ENCODE measurements at places on chromosomes 2 and 18.

- DNase-seq, result no peak
These were observed 328.3 kb downstream of the LRATD1 start for GRCh38 chr2:14960686-14961324.

DNA sequence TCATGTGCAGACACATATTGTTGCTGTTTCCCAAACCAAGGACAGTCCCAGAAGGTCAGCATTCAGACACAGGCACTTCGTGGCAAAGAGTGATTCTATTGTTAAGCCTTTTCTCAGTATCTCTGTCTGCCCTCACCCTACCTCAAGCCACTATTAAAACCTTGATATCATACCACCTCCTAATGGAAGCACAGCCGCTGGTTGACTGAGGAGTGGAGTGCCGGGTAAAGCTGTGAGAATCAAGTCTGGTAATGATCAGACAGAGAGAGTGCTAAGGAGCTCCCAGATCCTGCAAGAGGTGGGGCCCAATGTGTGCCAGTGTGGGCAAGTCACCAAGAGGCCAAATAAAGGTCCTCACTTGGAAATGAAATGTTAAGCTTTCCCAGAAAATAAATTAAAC lies 819.5 kb downstream of the BCL11A start:
- DNase-seq, result no peak

DNA sequence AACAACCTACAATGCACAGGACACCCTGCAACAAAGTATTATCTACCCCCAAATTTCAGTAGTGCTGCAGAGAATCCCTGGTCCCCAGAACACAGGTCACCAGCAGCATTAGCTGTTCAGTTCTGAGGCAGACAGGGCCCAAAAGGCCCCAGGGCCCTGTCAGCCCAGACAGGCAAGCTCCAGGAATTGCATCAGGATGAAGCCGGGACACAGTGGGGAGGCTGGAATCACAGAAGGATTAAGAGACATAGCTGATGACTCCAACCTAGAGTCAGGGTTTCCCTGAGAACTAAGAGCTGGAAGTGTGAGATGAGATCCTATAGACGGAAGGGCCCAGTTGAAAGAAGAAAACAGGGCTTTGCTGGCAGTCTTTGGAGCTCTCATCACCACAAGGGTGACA lies 148.1 kb downstream of the GALNT14 start:
- no peak for DNase-seq

DNA sequence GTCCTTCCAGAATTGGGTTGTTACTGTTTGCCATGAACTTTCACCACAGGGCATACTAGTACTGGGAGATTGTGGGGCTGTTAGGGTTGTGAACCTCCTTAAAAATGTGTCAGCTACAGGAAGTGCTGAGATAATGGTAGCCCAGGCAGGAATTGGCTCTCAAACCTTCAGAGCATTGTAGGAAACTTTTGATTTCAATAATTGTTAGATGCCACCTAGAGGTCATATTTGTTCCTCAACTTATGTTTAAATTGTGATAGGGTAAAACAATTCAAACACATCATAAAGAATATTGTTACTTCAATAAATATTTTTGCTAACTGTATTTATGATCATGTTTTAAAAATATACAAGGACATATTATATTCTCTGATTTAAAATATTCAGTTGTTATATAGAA lies 594.6 kb downstream of the ADCYAP1 start:
- DNase-seq, result no peak

GRCh38 chr2:108182489-108182888 lies 57.3 kb upstream of the SULT1C3 start:
- no peak for DNase-seq

- no peak for DNase-seq
These were observed 68.3 kb downstream of the REV1 start for GRCh38 chr2:99421469-99421868.

DNA sequence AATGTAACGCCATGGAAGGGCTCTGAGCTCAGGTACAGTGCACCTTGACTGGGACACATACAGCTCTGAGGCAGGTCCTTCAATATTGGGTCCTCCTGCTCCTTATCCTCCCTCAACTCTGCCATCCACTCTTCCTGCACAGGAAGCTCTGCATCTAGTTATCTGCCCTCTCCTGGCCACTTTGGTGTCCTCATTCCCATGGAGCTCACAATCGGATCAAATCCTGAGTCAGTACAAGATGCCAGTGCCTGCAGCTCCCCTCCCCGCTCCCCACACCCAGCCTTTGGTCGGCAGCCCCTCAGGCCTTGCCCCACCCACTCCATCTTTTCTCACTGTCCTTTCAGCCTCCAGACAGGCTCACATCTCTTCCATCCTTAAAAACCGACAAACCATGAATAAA lies 58.0 kb downstream of the LRRFIP1 start:
- no peak for DNase-seq

DNA sequence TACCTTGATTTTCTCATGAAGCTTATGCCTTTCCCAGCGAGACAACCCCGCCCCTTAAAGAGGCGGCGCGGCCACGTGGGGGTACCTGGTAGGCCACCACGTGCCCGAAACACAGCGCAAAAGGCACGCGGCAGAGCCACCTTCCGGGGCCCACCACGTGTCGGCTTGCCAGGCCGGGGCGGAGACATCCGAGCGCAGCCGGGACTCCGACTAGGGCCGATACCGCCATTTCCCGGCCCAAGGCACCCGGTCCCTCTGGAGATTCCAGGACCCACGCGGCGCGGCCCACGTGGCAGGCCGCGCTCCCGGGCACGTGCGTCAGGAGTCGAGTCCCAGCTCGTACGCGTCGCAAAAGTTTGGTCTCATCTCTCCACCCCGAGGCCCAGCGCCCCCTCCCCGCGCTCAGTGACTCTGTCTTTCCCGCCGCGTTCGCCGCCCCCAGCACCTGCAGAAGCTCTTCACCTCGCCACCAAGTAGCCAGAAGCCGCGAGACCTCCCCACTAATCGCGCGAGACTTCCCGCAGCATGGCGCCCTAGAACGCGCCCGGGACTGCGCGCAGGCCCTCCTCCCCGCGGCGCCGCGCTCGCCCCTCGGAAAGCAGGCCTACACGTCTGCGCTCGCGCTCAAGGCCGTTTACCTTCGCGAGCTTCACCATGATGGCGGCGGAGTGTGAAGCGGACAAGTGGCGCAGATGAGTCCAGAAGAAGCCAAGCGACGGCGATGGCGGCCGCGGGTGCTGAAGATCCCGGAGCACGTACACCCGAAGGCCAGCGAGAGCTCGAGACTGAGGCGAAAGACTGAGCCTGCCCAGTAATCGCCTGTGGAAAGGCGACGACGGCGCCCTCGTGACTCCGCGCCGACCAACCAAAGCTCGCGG lies at the start of gene NCL:
Gene NCL (minus strand): TSS at position 787 of the 878 bp plus-strand sequence. CDS start 131 bp downstream, at position 656.
- DNase-seq, result peak; percentile 88

GRCh38 chr2:85523062-85523902 lies 15.7 kb upstream of the MAT2A start:
- DNase-seq, result no peak

- DNase-seq, result no peak
These were observed 55.9 kb downstream of the CDCA7 start for GRCh38 chr2:173410579-173410978.

DNA sequence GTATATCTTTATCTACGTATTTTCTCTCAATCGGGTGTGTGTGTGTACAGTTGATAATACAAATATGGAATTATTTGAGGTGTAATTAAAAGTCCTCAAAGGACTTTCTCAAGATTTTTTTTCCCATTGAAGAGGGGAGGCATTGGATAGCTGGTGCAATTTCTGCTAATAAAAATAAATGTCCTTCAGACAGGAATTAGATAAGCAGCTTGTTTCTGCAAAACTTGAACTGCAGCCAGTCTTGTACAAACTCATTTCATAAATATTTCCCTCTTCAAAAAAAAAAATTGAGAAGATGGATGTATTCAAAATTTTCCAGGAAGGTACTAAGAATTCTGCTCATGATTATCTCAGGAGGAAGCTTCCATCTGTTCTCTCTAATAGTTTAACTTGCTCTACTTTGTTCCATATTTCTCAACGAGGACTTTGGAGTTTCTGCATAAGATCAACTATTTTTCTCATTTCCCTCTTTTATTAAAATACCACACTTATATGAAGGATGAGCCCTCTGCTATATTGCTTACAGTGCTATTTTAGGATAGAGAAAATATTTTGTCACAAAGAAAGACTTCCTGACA lies 33.0 kb upstream of the GLS start:
- DNase-seq, result no peak

- no peak for DNase-seq
These were observed 5.3 kb upstream of the IL18R1 start for GRCh38 chr2:102350137-102350793.

GRCh38 chr18:62183578-62184195 lies 3.2 kb downstream of the PIGN start:
- peak; percentile 74 for DNase-seq

GRCh38 chr18:8020132-8020846 lies 453.2 kb downstream of the PTPRM start:
- DNase-seq, result no peak

DNA sequence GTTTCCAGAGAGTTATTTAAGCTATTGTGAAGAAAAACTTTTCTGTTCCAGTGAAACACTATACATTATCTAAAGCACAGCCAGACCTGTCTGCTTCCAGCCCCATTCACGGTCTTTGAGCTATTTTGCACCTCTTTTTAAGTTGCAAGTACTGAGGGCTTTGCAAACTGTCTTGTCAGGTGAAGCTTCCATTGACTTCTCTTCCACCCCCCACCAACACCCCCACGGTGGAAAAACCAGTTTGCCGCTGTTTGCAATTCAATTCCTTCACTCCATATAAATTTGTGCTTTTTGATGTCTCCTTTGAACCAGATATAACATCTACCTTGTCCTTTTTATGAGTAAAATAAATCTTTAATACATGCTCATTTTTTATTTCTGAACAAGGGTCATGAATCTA lies 15.7 kb downstream of the B3GNT7 start:
- no peak for DNase-seq

DNA sequence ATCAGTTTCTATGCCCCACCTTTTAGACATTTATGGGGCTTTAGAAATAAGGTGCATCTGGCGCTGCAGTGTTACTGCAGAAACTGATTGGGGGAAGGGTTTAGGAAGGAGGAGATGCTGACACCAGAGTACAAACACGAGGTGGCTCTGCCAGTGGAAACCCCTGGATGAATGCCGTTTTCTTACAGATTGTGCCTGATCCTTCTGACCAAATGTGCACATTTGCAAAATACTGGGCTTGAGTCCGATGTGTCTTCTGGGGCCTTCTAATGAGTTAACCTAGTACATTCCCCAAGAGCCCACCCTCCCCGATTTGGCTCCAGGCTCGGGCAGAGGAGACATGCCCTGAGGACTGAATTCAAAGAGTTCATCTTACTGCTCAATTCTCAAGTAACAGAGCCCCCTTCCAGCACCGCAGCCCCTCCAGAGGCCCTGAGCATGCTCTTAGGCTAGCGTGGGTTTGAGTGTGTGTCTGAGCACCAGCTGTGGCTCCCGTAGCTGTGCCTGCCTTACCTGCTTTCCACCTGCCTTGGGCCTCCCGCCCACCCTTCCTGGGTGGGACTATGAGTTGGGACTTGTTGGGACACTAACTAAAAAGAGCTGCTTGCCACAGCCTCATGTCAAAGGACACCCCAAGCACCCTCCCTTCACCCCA lies 116.7 kb upstream of the COPS8 start:
- DNase-seq, result no peak

DNA sequence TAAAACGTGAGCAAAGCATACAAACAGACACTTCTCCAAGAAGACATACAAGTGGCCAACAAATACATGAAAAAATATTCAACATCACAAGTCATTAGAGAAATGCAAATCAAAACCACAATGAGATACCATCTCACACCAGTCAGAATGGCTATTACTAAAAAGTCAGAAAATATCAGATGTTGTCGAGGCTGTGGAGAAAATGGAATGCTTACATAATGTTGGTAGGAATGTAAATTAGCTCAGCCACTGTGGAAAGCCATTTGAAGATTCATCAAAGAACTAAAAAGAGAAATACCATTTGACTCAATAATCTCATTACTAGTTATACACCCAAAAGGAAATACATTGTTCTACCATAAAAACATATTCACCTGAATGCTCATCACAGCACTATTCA lies 825.7 kb downstream of the SUCLG1 start:
- no peak for DNase-seq

DNA sequence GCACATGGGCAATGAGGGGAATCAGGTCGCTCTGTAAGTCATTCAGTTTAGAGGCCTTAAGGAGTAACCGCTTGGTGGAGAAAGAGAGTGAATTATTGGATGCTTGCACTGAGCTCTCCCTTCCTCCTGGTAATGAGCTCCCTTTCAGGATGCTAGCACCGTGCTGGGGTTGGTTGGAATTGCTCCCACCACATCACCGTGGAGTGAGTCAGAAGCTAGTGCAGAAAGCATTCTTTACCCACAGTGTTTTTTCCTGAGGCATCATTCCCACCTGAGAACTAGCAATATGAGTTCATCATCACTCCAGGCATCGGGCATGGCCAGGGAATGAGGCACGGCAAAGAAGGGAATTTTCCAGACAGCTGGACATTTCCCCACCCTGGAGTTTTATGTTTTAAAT lies 57.6 kb downstream of the ITGB6 start:
- no peak for DNase-seq

DNA sequence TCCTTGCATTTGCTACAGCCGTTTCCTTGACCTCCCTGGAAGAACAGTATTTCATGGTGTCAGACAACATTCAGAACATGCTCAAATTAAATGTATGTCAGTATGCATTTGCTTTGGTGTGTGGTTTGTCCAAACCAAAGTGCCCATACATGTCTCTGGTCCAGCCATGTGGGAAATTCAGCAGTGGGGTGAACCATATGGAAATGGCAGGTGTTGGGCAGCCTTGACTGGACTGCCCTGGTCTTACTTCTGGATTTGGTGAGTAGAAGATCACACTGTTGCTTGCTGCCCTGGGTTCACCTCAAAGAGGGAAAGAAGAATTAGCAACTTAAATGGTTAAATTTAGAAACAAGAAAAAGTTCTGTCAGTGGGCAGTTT lies 84.5 kb downstream of the MSH2 start:
- no peak for DNase-seq

DNA sequence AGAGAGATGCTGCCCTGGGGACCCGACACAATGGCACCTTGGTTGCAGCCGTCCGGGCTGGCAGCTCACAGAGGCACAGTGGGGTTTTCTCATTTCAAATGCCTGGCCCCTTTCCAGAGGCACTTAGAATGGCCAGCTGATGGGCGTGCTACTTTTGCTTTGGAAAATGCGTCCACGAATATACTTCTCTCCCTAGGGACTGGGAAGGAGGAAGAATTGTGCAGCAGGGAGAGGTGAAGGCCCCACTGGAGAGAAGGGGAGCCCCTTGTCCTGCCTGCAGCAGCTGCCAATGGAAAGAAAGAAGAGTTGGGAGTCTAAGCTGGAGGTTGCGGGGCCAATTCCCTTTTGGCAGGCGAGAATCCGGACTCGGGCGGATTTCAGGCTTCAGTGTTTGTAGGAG lies 1.1 kb upstream of the MAL start:
- DNase-seq, result no peak

- DNase-seq, result no peak
These were observed 50.0 kb downstream of the CPO start for GRCh38 chr2:206989311-206989710.

All from CD4-positive, alpha-beta T cell treated with Interleukin-2 at 100 ng/mL for 4 hours (primary cell).